Stimulated activated CD8-positive, alpha-beta memory T cell treated with anti-CD3 and anti-CD28 coated beads, Interleukin-15, amount 100 ng/mL, for 48 hours (primary cell): ENCODE measurements at places on chromosomes 5 and 9.

GRCh38 chr5:77774981-77775789, 954 bp downstream of the TBCA start:
- no peak for DNase-seq

DNA sequence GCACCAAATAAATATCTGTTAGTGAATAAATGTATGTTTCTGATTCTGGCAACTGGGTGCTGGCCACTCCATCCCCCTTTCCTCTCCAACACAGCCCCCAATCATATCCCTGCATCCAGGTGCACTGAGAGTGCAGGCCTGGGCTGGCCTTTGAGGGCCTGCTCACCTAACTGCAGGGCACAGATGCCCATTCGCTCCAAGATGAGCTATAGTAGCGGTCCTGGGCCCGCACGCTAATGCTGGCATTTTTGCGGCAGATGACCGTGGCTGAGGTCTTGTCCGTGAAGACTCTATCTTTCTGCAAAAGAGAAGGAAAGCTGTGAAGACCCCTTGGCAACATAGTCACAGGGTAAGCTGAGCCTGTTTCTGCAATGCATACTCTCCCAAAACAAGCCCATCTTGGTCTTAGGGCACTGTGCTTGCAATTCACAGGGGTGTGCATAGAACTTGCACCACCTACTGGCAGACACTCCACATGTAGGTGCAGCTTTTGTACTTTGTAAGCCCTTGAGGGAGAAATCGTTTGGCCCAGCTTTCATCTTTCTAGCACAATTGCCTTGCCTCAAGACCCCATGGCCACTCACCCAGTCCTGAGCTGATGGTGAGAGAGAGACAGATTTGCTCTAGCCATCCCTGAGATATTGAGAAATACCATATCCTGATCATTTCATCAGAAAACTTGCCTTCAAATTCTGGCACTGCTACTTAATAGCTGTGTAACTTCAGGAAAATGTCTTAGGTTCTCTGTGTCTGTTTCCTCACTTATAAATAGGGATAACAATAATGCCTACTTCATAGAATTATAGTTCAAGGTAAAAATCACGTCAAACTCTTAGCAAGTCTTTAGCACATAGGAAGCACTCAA, 13.5 kb downstream of the IL12B start:
- no peak for DNase-seq

DNA sequence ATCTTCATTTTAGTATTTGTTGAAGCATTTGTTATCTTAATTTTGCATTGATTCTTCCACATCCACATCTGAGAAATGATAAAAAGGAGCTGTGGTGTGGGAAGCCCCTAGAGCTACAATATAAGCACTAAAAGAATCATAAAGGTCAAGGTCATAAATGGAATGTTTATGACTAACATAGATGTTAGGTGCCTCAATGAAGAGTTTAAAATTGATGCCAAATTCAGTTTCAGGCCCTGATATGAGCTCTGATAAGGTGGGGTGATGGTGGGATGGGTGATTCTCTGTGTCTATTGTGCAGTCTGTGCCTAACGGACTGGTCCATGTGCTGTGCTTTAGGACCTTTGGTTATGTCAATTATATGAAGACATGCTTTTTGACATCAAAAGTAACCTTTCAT, 61.2 kb upstream of the CAMK4 start:
- DNase-seq, result no peak

DNA sequence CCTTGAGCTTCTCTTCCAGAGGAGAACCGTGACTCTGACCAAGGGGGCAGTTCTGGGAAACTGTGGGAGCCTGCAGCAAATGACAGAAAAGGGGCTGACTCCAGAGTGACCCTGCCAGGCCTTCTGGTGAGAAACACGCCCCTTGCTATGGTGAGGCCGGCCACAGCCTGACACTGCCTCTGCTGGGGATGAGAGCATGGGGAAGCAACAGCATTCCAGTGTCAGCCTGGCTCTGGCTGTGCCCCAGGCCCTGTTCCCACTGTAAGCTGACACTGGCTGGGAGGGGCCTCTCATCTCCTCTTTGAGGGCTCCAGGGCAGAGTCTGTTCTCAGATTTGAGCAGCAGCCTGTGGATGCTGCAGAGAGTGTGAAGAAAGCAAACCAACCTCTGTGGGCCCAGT, 180.0 kb upstream of the IL12B start:
- no peak for DNase-seq
